ENCODE measurements at places on chromosomes 7 and 10.

DNA sequence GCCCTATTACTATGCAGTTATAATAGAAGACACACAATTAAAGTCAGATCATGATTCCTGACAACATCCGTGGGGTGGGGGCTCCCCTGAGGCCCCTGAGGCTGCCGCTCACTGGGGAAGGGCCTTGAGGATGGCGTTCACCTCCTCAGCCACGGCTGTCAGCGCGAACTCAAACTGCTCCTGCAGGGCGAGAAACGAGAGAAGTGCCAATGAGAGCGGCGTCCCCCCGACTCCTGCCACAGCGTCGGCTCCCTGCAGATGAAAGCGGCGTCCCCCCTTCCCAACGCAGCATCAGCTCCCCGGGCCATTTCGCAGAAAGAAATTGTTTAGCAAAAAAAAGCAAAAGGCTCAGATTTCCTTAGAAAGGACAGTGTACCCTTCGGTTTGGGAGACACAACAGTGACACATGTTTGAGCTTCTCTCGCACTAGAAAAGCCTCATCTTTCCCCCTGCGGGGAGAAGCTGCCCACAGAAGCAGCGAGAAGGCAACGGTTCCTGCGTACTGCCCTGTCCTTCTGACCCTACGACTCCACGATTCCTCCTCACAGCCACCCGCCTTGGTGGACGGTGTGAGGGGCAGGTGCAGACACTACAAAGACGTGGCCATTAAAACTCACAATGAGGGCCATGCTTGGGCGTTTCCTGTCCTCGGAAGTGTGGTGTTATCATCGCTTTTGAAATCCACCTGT is 203.9 kb downstream of the DNAJB6 start:
- no peak for DNase-seq

DNA sequence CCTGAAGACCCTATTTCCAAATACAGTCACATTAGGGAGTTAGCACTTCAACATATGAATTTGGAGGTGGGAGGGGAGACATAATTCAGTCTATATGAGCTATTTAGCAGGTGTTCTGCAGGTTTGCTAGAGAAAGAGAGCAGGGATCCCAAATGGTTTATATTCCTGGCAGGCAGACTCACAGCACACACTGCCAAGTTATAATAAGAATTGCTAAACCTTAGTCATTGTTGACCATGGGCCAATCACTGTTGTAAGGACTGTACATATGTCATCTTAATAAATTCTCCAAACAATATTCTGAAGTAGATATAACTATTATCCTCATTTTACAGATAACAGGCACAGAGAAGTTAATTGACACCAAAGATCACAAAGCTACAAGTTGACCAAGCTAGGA is 1.5 kb upstream of the CCDC3 start:
- no peak for DNase-seq

GRCh38 chr7:129665013-129665401 is 53.5 kb downstream of the NRF1 start:
- no peak for DNase-seq

DNA sequence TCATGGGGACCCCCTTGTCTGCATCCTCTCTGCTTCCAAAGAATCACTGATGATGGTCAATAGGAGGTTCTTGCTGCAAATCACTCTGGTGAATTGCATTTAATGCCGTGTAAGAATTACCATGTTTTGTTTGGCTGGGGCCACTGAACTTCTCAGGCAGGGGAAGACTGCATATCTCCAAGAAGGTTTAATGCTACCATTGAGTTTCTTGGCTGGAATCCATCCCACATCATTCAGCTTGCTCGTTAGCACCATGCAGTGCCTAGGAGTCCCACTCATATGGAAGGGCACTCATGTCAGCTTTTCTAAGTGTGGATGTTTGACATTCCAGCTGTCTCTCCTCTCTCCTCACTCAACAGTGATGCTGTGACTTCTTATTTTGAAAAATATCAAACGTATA is 50.2 kb upstream of the BAMBI start:
- DNase-seq = no peak

DNA sequence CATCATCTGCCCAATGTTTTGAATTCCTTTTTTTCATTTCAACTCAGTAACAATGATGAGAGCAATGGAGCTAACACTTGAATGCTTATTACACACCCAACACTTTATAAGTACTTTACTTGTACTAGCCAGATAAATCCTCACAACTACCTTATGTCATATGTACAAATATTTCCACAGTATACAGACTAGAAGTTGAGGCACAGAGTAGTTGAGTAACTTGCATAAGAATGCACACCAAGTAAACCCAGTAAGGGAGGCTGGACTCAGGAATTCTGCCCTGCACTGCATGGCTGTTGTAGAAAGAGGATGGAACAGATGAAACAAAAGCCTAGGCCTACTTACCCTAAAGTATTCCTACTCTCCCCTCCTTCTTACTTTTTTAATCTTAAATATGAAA is 15.8 kb downstream of the DPY19L1 start:
- no peak for DNase-seq

Measured in activated CD8-positive, alpha-beta memory T cell treated with anti-CD3 and anti-CD28 coated beads, Interleukin-2, amount 50 U/mL, for 48 hours (primary cell).